ENCODE measurements at places on chromosomes 16 and 17.

DNA sequence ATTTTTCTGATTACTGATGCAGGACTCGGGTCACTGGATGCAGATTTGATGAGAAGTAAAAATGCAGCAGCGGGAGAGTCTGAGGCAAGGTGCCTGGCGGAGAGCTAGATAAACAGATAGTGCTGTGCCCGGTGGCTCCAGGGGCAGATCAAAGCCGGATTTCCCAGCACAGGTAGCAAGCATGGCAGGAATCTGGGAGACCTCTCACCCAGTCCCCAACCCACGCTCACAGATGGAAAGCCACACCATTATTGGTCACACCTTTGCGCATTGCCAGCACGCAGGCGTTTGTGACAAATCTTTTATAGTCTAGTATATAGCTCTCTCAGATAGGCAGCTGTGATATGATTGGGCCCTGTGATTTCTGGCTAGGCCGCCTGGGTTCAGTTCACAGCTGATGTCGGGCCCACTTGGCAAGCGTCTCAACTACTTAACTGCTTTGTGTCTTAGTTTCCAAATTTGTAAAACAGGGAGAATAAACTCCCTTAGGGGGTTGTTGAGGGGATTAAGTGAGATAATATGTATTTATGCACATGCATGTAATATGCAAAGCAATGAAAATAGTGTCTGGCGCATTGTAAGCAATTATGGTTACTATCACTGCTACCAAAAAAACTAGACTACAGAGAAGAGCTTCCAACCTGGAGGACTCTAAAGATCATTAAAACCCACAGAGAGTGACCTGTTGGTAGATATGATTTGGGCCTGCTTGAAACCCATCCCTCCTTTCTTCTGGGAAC, 42.0 kb upstream of the NFAT5 start:
- DNase-seq, result no peak

GRCh38 chr16:57838161-57838560, 35.9 kb upstream of the KIFC3 start:
- DNase-seq, result no peak

DNA sequence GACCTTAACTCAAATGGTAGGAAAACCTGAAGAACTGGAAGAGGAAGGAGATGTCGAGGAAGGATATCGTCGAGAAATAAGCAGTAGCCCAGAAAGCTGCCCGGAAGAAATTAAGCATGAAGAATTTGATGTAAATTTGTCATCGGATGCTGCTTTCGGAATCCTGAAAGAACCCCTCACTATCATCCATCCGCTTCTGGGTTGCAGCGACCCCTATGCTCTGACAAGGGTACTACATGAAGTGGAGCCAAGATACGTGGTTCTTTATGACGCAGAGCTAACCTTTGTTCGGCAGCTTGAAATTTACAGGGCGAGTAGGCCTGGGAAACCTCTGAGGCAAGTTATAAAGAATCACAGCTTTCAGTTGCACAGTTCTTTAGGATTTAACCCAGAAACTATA, 15.5 kb downstream of the ERCC4 start:
- no peak for DNase-seq

DNA sequence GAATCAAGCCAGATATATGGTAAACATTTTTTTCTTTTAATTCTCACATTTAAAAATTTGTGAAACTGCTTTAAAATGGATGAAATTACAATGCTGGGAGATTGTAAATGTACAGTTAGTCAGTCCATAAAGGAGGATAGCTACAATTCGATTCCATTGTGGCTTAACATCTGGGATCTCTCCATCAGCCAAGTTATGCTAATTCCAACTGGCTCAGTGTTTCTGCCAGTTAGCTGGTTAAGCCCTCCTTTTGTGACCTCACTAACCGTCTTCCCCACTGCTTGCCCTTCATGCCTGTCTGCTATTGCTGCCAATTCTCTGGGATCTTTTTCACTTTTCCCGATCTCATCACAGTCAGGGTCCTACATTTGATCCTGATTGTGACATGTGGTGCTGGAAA, 1347.6 kb downstream of the CDH11 start:
- DNase-seq, result no peak

DNA sequence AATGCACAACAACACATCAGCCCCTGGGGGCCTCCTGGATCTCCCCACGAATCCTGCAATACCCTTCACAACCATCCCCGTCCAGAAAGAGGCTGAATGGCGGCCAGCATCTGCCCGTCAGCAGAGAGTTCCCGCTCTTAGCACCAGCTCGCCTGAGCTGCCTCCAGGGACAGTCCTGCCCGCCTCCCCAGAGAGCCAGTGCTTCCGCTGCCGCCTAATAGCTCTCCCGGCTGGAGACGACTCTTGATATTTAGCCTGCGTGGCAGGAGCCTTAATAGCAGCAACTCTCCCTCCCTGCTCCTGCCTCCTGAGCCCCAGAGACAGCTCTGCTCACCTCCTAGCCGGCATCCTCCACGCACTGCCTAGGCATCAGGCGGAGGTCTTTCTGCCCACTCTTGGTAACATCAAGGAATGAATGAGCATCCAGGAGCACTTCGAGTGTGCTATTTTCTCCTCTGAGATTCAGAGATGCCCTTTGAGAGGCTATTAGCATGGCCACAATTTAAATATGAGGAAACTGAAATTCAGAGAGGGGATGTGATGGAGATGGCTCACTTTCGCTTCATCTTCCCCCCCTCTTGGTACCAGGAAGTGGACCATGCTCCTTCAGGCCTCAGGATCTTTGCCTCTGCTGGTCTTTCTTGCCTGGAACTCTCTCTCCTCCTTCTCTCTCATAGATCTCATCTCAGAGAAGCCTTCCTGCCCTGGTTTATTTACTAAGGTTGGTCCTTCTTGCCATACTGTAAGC, 67.9 kb downstream of the RAI1 start:
- peak; percentile 28 for DNase-seq

- DNase-seq, result no peak
Measured at GRCh38 chr17:50721194-50722010, 2.0 kb downstream of the LUC7L3 start.

DNA sequence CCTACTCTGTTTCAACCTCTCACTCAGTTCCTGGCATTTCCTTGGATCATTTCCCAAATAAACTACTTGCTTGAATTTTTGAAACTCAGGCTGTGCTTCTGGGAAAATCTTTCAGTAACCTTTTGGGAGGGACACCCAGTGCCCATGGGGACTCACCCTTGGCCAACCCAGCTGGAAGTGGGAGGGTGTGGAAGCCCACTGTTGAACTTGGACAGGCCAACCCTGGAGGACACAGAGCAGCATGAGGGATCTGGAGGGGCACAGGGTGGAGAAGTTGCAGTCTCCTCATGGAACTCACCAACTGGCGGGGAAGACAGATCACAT, 11.2 kb downstream of the RTN4RL1 start:
- no peak for DNase-seq

- no peak for DNase-seq
Measured at GRCh38 chr17:39225308-39225958, at the start of gene STAC2. STAC2 (minus strand) TSS chr17:39225945; CDS start chr17:39225502, 443 bp downstream.

DNA sequence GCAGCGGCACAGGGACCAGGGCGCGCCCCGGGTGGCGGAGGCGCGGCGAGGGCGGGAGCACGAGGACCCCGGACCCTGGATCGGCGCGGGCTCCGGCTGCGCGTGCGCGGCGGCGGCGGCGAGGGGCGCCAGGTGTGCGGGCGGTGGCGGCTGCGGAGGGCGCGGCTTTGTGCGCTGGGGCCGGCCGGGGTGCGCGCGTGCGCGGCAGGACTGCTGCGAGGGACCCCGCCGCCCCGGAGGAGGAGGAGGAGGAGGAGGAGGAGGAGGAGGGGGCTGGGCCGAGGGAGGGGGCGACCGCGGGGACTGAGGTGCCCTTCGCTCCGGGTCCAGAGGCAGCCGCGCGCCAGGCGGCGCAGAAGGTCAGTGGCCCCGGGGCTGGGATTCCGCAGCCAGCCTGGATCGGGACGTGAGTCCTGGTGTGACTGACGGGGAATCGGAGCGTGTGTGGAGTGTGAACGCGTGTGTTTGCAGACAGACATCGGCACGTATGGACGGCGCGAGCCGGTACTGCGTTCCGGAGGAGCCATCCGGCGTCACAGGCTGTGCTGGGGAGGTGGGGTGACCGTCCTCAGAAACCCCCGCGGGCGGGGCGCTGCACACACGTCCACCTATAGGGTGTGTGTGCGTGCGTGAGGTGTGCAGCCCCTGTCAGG, 19.5 kb upstream of the RAP1GAP2 start:
- DNase-seq, result no peak

GRCh38 chr17:30921544-30922196, at the start of gene ADAP2:
ADAP2 (plus strand) TSS chr17:30921945; CDS start chr17:30922015, 70 bp downstream.
- DNase-seq, result no peak

DNA sequence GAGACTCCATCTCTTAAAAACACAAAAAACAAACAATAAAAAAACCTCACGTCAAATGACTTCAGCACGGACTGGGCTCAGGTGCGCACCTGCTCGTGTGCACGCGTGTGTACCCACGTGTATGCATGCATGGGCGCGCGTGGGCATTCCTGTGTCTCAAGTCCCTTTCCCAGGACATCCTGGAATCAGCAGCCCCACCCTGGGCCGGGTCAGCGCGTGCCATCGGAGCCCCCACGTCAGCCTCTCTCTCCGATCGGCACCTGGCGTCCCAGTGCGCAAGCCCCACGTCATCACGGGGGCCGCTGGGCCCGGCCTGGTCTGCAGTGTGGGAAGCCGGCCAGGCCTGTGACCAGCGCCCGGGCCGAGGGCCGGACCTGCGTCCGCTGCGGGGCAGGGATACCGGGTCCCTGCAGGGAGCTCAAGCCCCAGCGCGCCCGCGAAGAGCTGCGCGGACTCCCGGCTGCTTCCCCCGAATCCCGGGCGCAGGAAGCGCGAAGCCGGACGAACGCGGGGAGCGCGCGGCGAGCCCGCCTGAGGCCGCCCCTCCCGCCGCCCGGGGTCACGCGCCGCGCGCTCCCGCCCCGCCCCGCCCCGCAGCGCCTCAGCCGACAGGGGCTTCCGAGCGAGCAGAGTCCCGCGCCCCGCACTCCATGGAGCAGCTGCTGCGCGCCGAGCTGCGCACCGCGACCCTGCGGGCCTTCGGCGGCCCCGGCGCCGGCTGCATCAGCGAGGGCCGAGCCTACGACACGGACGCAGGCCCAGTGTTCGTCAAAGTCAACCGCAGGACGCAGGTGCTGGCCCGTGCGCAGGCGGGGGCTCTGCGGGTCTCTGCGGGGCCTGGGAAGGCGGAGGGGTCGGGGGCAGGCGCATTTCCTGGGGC, at the start of gene FN3K:
Gene FN3K (plus strand): TSS at position 629 of the 880 bp plus-strand sequence. CDS start 22 bp downstream, at position 651.
- DNase-seq, result no peak

GRCh38 chr16:89314357-89314756, 96.9 kb downstream of the ZNF778 start:
- no peak for DNase-seq

DNA sequence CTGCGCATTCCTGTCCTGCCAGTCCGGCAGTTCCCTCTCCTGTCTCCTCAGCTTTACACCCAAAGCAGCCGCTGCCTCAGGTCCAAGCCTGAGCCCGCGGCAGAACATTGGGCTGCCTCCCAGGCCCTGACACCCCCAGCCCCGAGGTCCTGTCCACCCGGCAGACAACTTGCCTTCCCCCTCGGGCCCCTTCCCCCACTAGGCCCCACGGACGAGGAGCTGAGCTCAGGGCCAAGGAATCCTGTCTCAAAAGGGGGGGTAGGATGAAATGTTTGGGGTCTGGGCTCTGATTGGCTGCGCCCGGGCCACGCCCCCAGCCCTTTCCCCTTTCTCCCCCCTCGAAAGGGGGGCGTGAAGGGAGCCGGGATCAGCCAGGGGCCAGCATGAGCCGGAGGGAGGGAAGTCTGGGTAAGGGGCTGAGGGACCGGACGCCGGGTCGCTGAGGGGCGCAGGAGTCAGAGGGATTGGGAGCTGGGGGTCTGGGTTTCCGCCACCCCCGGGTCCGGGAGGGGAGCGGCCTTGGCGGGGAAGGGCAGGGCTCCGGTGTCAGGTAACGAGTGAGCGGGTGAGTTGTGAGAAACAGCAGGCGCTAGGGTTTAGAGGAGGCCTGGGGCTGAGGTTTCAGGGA, at the start of gene CTF1:
Gene CTF1 (plus strand): TSS at position 354 of the 628 bp plus-strand sequence. CDS start 30 bp downstream, at position 384.
- DNase-seq, result peak; percentile 52

DNA sequence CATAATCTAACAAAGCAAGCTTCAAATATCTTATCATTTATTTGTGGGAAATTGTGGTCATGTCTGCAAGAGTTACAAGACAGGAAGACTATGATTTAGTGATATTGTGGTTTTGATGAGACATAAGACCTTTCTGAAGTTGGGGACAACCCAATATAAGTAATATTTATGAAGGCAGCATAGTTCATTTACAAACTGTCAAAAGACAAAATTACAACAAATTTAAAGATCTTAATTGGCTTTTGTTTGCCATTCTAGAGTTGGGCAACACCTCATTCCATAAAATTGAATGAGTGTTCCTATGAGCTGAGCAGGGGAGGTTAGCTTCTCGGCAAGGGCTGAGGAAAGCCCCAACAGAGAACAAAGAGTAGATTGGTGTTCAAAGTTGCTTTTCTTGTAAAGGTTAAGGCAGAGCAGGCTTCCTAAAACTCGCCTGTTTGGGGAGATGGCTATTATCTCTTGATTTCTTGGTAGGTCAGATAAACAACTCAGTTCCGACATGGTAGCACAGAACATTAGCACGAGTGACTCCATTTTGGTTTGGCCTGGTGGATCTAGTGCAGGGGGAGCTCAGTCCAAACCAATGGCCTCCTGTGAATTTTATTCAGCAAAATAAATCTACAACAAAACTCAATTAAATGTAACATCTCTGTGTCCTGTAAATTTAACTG, 10.9 kb upstream of the MMD start:
- DNase-seq, result no peak

DNA sequence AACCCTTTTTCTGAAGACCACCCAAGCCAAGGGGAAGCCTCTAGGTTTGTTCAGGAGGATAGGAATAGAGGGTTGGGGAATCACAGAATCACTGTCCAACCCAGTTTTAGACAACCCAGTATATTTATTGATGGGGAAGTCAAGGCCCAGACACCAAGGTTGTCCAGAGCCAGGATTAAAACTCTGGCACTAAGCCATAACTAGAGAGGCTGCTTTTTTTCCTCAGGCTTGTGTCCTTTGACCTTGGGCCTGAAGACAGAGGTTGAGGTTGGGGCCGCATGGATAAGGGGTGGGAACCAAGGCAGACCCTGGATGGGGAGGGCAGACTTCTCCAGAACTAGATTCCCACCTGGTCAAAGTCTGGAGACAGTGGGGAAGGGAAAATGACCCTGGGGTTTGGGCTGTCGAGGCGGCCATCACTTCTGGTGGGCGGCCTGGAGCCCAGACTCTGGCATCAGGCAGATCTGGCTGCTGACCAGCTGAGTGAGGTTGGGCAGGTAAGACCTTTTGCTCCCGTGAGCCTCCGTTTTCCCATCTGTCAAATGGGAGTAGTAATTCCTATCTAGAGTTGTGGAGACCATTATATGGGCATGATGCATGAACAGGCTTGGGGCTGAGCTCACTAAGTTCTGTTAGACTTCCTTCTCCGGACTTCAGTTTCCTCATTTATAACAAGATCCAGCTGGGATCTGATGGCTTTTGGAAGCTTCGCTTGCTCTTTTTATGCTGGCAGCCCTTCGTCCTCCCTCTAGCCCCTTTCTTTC, 17.9 kb downstream of the IGFBP4 start:
- no peak for DNase-seq

GRCh38 chr17:31060791-31061550, 33.8 kb upstream of the NF1 start:
- no peak for DNase-seq

- DNase-seq, result no peak
Measured at GRCh38 chr16:58127033-58127556, 2.1 kb downstream of the CFAP20 start.

GRCh38 chr17:75406222-75406615, 741 bp upstream of the GRB2 start:
- DNase-seq, result no peak

- peak; percentile 17 for DNase-seq
Measured at GRCh38 chr17:66347661-66348514, 45.5 kb downstream of the PRKCA start.

- no peak for DNase-seq
Measured at GRCh38 chr16:4056161-4057105, 59.8 kb downstream of the ADCY9 start.

- DNase-seq, result no peak
Measured at GRCh38 chr16:56263711-56264608, 72.7 kb downstream of the GNAO1 start.

All from DMS153 (cell line).